Osteoblast (primary cell): ENCODE measurements at places on chromosomes 2 and 18. TPM values are rescaled to one million over a fixed set of nuclear protein-coding genes. Genes with fewer than 3 reads are reported as not detected.

DNA sequence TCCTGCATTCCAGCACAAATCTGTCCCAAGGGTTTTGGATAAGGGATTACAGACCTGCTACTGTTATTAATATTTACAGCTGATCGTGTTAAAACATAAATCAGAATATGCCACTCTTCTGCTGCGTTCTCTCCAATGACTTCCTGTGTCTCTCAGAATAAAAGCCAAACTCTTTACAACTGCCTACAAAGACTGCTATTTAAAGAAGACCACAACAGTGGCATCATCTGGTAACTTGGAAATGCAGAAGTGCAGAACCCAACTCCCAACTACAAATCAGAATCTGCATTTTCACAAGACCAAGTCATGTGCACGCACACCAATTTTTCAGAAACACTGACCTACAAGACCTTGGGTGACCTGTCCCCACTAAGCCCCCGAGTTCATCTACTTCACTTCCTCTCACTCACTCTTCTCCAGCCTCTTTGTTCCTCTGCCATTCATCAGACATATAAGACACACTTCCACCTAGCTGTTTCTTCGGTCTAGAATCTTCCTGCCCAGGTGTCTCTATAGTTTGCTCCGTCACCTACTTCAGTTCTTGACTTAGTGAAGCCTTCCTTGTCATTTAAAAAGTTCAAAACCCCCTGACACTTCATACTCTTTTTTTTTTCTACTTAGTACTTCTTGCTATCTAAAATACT lies 36.0 kb downstream of the CHN1 start:
- no peak for DNase-seq

PLEKHH2 gene
- 18.8 and 19.2 TPM in 2 replicates for total RNA-seq

AQP4 gene
- total RNA-seq = not detected in 2 replicates

DNA sequence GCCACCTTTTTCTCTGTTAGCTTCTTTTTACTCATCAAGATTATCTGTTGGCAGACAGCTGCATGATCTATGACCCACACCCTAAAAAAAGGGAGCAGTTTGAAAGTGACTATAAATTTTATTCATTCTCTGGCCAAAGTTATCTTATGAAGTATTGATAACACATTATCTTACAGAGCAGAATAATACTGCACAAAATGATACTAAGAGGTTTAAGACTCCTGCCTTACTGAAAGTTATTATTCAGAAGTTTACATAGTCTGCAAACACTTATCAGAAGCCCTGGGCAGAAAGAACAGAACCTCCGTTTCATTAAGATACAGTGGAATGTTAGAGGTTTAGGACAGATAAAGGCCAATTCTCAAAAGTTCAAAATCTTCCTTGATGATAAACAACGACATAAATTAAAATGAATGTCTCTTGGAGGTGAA lies 78.2 kb downstream of the ZEB2 start:
- no peak for DNase-seq

SCN1A gene
- total RNA-seq = 0.59 and 0.72 TPM in 2 replicates

GRCh38 chr2:236131073-236131692 lies 37.0 kb downstream of the GBX2 start:
- no peak for DNase-seq

DNA sequence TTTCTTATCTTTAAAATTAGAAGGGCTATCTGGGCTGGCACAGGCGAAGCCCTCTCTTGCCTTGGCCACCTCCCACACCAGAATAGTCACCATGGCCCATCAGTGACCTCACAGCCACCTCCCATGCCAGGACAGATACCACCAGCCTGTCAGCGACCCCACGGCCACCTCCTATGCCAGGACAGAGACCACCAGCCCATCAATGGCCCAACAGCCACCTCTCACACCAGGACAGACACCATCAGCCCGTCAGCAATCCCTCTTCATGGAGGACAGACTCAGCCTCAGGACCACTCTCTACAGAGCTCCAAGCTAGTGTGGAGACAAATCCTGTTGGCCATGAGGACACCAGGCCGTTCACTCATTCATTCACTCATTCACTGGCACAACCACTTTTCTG lies 74.6 kb downstream of the ASB1 start:
- peak; percentile 35 for DNase-seq

- no peak for DNase-seq
Measured at GRCh38 chr2:203761121-203761520, 54.7 kb downstream of the CD28 start.

FSHR gene
- 0.29 and 0.36 TPM in 2 replicates for total RNA-seq

CCDC74B gene
- total RNA-seq = 5.4 and 10.9 TPM in 2 replicates

GRCh38 chr18:51711298-51711889 lies 513.9 kb upstream of the MEX3C start:
- DNase-seq = no peak

- DNase-seq = no peak
Measured at GRCh38 chr2:79638410-79638809, 125.6 kb downstream of the CTNNA2 start.

DNA sequence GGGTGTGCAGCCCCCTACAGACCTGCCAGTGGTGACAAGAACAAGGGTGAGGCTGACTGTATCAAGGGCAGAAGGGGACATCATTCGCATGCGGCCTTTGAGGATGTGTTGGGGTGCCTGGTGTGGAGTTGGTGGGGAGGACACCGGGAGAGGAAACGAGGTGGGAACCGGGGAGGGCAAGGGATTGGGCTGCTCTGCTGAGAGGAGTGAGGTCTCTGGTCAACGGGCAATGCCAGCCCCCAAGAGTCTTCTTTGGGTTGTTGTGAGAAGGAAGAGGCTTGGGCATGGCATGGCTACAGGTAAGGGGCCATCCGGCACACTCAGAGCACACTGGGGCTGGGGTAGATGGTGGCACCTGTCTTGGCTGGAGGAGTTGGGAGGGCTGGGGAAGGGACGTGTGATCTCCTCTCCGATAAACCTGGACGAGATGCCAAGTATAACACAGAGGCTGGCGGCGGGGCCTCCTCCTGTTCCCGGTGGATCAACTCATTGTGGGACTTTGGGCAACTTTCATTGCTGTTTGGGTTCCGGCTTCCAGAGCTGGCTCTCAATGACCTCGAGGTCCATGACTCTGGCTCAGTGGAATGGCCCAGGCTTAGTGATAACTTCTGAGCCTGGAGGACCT lies 37.0 kb downstream of the KCNF1 start:
- no peak for DNase-seq

- DNase-seq = no peak
Measured at GRCh38 chr2:172462849-172463381, 35.5 kb downstream of the ITGA6 start.

DNA sequence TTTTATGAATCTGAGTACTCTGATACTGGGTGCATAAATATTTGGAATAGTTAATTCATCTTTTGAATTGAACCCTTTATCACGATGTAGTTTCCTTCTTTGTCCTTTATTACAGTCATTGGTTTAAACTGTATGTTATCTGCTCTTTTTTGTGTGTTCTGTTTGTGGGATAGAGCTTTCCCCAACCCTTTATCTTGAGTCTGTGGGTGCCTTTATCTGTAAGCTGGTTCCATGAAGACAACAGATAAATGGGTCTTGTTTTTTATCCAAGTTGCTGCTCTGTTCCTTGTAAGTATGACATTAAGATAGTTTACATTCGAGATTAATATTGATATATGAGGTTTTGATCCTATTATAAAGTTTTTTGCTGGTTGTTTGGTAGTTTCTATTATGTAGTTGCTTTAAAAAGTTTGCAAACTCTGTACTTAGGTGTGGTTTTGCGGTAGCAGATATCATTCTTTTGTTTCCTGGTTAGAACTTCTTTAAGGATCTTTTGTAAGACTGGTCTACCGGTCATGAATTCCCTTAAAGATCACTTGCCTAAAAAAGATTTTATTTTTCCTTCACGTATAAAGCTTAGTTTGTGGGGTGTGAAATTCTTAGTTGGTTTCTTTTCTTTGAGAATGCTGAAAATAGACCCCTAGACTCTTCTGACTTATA lies 1451.3 kb upstream of the SLC39A10 start:
- no peak for DNase-seq

GRCh38 chr2:127564429-127565260 lies 29.2 kb downstream of the MYO7B start:
- DNase-seq = peak; percentile 75

GNLY gene
- total RNA-seq = not detected in 2 replicates

- DNase-seq = no peak
Measured at GRCh38 chr2:21281791-21282514, 158.2 kb downstream of the TDRD15 start.

M1AP gene
- under 0.01 and 0.29 TPM in 2 replicates for total RNA-seq

DNA sequence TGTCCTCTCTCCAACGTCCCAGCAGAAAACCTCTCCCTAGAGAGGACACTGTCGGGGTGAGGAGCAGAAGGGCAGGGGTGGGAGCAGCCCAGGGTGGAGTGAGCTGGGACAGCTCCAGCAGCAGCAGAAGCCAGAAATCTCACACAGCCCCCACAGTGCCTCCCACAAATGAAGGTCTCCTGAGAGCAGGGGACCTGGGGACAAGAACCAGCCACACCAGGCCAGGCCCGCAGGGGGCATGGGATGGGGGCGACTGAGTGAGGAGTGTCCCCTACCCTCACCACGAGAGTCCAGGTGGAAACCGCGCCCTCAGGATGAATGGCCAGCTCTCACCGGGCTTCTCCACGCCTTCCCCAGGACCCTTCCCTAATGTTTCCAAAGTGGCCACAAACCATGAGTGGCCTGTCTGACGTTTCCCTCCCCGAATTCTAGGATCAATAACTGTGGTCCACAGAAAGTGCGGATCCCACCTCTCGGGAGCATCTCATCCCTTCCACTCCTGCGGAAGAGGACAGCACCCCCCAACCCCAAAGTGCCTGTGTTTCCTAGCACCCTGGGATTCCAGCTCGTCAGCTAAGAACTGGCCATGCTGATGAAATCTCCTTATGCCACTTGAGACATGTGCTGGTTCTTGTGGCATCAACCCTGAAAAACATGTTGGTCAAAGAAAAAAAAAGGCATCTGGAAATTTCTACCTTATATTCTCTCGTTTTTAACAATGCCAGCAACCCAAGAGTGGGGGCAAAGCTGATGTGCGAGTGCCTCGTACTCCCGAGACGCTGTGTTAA lies 121.1 kb downstream of the HDAC4 start:
- DNase-seq = no peak

DNA sequence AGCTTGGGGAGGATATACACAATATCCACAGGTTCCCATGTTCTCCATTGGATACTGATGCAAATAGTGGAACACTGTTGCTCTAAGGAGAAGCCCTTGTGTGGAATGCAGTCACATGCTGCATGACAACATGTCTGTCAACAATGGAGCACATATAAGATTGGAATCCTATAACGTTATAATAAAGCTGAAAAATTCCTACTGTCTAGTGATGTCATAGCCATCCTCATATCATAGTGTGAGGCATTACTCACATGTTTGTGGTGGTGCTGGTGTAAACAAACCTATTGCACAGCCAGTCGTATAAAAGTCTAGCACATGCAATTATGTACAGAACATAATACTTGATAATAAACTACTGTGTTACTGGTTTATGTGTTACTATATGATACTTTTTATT lies 394.7 kb downstream of the FBXO15 start:
- no peak for DNase-seq

HAUS1 gene
- 31.8 and 40.9 TPM in 2 replicates for total RNA-seq

ASPRV1 gene
- total RNA-seq = 0.29 and 0.72 TPM in 2 replicates

MAPK4 gene
- not detected in 2 replicates for total RNA-seq

HDLBP gene
- total RNA-seq = 1,414 and 1,418 TPM in 2 replicates

SNORC gene
- total RNA-seq = 0.72 and 0.88 TPM in 2 replicates

- DNase-seq = no peak
Measured at GRCh38 chr2:60370814-60371213, 182.6 kb downstream of the BCL11A start.

GRCh38 chr2:167404627-167405284 lies 516.5 kb downstream of the XIRP2 start:
- no peak for DNase-seq

ORMDL1 gene
- total RNA-seq = 42.3 and 46.3 TPM in 2 replicates

- no peak for DNase-seq
Measured at GRCh38 chr2:200449149-200449548, 60.7 kb downstream of the KCTD18 start.

LRRTM1 gene
- total RNA-seq = 0.29 TPM in 1 of 2 replicates, not detected in the other
